ENCODE measurements at places on chromosomes 12 and 14.

GRCh38 chr14:28677381-28677780 lies 89.2 kb upstream of the FOXG1 start:
- no peak for DNase-seq

- no peak for DNase-seq
These were observed 905 bp upstream of the CIPC start for GRCh38 chr14:77097006-77097699.

GRCh38 chr14:91144425-91145145 lies 30.7 kb downstream of the DGLUCY start:
- DNase-seq, result no peak

DNA sequence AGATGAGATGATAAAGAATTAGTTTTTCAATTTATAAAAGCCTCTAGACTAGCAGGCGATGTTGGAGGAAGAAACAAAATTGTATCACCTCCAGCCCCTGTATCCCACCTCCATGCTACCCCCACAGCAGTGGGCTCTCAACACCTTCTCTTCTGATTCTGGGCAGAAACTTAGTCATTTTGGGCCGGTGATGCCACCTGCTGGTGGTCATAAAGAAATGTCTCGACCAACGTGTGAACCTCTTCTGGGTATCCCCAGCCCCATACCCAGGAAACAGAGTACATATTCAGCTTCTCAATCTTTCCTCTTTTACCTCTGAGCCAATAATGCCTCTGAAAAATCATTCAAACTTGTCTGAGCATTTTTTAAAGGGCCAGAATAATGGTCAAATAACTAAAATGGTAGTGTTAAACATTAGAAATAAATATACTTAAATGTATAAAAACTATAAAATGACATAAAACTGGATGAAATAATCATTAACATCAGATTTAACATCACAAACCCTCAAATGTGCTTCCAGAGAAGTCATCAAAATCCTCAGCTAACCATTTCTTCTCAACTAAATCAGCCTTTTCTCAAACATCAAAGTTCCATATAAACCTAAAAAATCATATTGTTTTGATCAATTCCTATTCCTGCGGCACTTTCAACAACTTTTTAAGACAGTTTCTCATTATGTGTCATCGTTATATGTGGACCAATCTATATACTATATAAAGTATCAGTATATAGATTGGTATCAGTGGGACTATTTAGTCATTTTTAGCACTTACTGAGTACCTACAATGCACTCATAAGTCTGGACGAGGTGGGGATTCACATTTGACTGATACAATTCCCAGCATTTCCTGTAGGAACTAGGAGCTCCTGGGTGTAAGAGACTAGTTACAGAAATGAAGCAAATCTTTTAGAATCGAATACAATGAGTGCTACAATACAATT lies 69.4 kb downstream of the ATXN2 start:
- DNase-seq, result no peak

GRCh38 chr14:92317511-92317910 lies 5.5 kb upstream of the SLC24A4 start:
- DNase-seq, result no peak

DNA sequence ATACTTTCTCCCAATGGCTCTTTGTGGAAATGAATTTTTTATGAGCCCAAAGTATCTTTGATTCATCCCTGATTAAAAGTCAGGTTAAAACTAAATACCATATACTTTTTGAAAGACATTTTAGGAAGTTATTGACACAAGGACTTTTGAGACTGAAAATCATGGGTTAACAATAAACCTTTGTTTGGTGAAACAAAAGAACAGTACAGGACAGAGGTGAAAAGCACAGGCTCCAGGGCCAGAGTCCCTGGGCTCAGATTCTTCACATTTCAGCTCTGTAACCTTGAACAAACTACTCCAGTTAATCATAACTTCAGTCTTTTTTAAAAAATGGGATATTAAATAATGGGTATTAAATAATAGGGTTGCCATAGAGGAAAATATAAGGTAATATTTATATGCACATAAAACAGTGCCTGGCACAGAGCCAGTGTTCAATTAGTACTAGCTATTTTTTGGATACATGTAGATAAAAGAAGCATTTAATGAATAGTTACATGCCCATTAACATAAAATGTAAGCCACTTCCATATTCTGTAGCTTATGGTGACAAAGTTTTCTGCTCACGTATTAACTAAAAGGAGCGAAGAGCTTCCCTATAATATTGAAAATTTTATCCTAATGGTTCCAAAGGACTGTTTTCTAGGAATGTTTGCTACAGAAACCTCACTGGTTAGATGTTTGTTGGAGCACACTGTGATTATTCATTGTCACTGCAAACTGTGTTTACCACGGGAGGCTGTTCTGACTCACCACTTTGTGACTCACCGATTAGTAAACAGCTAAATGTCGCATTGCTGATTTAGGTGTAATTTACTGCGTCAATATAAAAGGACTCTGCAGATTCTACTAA lies 255.4 kb downstream of the DAD1 start:
- DNase-seq, result no peak

DNA sequence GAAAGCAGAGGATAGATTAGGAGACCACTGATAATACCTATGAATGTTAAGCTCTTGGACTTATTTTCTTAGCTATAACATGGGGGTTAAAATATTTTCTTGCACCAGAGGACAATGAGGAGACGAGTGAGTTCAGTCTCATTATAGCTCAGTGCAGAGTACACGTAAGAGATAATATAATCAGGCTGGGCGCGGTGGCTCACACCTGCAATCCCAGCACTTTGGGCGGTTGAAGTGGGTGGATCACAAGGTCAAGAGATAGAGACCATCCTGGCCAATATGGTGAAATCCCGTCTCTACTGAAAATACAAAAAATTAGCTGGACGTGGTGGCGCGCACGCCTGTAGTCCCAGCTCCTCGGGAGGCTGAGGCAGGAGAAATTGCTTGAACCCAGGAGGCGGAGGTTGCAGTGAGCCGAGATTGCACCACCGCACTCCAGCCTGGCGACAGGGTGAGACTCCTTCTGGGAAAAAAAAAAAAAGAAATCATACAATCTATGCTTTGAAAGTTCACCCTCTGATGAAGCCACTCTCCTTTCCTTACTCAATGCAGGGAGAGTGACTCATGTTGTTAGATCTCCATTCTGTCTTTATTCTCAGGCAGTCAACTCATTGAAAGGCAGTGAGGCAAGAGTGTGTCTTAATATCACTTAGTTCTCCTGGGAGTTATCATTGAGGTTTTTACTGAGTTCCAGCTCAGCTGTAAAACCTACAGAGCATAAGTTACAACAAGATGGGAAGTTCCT lies 134.2 kb downstream of the SYNE2 start:
- no peak for DNase-seq

GRCh38 chr14:59576332-59577294 lies at the start of gene CCDC175:
Gene CCDC175, minus strand, starts transcription at chr14:59576812. Its CDS starts 37 bp downstream, at chr14:59576775.
- DNase-seq, result peak; percentile 46

GRCh38 chr14:92040431-92041051 lies 682 bp upstream of the TRIP11 start:
- no peak for DNase-seq

All from tibial nerve (tissue), 4 donors.